ENCODE measurements at places on chromosomes 2 and 18.

DNA sequence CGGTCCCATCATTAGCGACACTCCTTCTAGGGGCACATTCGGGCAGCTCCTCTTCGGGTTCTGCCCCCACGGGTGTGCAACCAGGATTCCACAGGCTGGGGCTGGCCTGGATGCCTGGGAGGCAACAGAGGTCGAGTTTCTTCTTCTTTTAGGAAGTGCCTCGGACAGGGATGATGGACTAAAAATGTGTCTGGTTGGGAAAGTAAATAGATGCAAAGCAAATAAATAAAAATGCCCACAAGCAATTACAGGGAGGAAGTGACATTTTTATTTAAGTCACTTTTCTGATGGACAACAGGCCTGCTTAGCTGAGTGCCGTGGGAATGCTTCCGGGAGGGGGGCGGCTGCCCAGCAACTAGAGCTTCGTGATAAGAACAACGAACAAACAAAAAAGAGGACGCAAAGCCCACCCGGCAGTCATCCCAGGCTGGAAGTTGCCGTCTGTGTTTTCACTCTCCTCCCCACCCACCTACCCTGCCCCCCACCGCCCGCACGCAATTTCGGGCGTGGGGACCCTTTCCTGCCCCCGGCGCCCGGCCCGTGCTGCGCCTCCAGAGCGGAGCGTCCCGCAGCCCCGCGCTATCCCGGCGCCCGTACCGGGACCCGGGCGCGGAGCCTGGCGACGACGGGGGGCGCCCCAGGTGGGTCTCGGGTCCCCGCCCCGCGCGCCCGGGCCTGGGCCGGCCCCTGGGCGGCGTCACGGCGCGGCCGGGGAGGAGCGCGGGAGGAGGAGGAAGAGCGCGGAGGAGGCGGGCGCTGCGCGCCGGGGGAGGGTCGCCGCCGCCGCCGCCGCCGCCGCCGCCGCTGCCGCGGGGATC is 412 bp upstream of the NCK2 start:
- peak; percentile 68 for DNase-seq

- DNase-seq = no peak
Measured at GRCh38 chr2:152609699-152610098, 107.6 kb downstream of the PRPF40A start.

DNA sequence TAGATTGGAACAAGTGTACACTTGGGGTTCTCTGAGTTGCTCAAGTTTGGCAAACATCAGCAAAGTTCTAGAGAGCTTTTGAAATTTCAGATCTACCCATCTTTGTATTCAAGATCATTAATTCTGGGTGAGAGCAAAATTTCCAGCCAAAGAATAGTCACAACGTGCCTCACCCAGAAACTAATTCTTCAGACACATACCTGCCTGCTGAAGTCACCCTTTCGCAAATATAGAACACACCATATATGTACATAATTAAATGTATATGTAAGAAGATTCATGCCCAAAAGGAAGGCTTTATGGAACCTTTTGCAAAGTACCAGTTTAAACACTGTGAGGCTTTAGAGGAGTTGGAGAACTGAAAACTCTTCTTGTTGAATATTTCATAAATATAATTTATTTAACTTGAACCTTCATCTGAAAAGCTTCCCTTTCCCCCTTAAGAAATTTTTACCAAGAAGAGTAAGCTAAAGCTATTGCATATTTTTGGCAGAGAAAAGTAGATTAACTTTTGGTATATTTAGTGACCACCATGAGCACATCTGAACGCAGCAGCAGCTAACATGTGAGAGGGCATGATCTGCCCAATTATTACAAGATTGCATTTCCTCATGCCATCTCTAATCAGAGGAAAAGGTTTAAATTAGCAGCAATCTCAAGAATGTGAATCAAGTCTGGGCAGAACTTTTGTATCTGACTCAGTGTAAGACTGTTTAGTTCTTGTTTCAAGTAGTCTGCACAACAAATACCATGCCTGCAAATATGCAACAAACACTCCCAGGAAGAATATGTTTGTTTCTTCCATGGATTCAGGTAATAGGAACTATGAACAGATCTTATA is 8.2 kb downstream of the RND3 start:
- DNase-seq = peak; percentile 47

DNA sequence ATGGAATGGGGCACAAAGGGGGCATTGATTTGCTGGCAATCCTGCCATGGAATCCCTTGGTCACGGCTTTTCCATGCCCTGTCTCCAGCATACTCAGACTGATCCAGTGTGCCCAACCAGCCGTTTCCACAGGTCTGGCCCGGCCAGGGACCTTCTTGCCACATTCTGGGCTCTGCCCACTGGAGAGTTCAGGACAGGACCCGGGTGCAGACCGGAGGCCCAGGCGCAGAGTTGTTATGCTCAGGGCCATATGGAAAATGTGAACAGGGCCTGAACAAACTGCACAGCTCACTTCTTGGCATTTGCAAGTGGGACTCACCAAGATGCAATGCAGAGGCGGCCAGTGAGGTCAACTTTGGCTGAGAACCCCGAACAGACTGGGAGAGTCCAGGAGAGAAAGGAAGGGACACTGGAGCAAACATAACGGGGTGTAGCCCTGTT is 15.6 kb upstream of the ASAP2 start:
- peak; percentile 70 for DNase-seq

GRCh38 chr2:113263546-113263945 is 15.2 kb downstream of the PAX8 start:
- no peak for DNase-seq

DNA sequence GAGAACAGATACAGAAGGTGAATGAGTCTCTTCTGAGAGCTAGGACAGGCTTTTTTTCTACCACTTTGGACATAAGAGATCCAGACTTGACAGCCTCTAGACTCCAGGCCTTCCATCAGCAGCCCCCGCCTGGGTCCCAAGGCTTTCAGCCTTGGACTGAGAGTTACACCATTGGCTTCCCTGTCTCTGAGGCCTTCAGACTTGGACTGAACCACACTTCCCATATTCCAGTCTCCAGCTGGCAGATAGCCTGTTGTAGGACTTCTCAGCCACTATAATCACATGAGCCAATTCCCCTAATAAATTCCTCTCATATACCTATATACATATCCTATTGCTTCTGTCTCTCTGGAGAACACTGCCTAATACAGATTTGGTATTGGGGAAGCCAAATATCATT is 128.2 kb downstream of the MCFD2 start:
- no peak for DNase-seq

DNA sequence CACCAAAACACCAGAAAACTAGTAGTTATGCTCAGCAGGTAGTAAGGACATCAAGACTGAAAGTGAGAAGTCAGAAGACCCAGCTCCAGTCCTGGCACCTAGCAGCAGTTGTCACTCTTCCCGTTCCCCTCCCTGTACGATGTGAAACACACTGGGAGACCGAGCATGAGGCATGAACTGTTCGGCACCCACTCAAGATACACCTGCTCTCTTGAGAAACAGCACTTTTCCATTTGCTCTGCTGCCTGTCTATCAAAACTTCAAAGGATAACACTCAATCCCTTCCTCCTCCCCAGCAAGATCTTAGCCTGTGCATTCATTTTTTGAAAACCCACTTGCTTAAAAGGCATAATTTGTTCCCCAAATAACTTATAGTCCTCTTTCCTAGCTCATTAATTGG is 123.9 kb downstream of the PLEKHM3 start:
- DNase-seq = no peak

GRCh38 chr2:7601990-7602389 is 684.8 kb downstream of the RNF144A start:
- DNase-seq = no peak

GRCh38 chr2:17058772-17059402 is 393.3 kb upstream of the CYRIA start:
- DNase-seq = no peak

DNA sequence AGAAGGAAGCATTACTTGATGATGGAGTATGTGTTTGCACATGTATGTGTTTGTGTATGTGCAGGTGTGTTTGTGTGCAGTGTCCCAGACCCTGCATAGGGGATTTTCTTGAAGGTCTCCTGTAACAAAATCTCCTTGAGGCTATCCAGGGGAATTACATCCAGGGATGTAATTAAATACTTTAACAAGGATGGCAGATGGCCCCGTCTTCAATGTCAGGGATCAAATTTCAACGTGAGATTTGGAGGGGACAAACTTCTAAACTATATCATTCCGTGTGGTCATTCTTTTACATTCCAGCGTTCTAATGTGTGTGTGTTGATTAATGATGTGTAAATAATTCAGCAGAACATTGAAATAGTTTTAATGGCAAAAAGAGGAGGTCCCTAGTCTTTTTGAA is 3.3 kb downstream of the UGT1A9 start:
- DNase-seq = no peak

GRCh38 chr18:75581336-75582131 is 154.0 kb upstream of the SMIM21 start:
- DNase-seq = no peak

GRCh38 chr2:59184276-59185020 is 943.3 kb upstream of the FANCL start:
- DNase-seq = no peak

- no peak for DNase-seq
Measured at GRCh38 chr2:66525606-66526005, 90.7 kb downstream of the MEIS1 start.

- no peak for DNase-seq
Measured at GRCh38 chr18:35343488-35343935, 708 bp downstream of the ZNF24 start.

DNA sequence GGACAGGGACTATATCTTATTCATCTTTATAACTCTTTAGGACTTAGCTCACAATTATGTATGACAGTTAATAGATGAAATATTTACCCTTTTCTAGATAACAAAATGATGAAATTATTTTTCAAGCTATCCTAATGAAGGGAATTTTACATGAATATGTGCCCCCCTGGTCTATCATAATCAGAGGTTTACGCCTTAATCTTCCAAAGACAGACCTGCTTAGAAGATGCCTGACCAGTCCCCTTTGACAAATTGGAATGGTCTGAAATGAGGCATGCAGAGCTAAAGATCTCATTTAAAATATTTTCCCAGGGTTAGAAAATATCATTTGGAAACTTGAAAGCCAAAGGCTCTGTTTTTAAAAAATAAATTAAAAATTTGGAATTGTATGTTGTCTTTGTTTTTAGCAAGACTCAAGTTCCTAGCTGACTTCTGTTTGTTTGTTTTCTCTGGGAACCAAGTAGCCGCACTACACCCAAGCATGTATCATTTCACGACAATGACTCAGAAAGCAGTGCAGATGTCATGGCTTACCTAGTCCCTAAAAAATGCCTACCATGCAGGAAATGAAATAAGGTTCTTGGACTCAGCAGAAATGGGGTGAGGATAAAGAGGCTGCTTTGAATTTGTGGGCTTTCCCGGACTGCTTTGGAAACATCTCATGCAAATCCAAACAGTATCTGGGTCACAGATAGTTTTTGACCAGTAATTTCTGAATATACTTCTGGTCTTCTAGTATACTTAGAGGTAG is 162.1 kb downstream of the ZEB2 start:
- DNase-seq = peak; percentile 95

DNA sequence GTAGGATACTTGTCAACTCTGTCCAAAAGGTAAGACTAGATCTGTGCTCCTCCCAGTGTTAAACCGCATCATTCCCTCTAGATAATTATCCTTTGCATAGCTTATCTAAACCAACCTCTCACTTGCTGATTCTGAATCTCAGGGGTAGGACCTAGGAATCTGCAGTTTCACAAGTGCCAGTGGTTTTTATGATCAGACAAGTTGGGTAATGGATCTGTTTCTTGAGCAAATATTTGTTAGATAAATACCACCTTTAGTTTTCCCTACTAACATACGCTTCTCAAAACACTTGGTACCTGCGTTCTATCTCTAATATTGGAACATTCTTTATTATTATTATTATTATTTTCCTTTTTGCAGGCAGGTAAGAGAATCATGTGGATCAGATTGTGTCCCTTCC is 439.9 kb downstream of the PTPRM start:
- DNase-seq = no peak

DNA sequence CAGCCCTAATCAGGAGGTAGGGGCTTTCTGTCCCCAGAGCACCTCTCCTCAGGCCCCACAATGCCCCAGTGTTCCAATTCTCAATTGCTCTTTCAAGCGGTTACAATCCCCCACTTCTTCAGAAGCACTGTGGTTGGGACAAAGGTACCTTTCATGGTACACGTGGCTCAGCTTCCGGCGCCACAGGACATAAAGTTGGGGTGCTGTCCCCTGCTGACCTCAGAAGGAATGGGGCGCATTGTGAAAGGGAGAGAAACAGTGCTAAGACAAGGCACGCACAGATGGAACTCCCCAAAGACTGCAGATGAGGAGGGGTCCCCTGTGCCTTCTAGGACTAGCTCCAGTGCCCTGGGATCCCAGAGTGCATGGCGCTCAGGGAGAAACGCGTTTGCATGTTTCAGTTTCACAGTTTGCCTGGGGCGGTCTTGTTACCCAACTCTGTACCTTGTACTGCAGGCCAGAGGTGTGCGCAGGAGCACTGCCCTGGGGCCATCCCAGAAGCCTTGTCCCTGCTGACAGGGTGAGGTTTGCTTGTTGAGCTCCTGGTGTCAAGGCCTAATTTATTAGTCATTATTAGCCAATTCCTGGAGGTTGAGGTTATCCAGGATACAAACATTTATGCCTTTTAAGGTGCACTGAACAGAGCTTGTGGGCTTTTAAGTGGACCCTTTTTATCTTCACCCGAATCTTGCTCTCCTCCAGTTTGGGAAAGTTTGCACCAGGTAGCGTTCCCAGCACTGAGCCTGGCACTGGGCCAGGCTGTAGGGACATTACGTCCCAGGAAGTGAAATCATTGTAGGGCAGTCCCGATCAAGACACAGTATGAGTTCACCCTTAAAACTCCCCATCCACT is 7.6 kb downstream of the CNDP1 start:
- DNase-seq = no peak

- no peak for DNase-seq
Measured at GRCh38 chr2:54649633-54650032, 73.8 kb upstream of the EML6 start.

- no peak for DNase-seq
Measured at GRCh38 chr2:221895366-221896121, 323.4 kb upstream of the EPHA4 start.

DNA sequence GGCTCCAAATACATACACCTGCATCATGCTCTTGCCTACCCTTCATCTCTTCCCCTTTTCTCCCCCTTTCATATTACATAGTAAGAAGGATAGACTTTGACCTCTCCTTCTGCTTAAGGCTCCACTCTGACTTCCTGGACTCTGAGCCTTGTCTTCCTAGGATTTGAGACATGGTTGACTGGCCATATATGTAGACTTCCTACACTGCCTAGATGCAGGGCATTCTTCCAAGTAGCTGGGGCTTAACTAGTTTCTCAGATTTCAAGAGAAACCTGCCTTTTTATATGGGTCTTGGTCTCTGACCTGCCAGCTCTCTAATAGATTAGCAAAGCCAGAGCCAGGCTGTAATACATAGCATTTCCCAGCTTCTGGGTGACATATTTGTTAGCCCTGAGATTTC is 35.4 kb upstream of the CYP26B1 start:
- no peak for DNase-seq

- no peak for DNase-seq
Measured at GRCh38 chr2:177204417-177204816, 8.2 kb upstream of the HNRNPA3 start.

Data from dermis blood vessel endothelial cell (primary cell).